ENCODE measurements at places on chromosomes 6 and 20.
A peak's percentile ranks its signal among the peaks of the same experiment; 100 is the strongest.

DNA sequence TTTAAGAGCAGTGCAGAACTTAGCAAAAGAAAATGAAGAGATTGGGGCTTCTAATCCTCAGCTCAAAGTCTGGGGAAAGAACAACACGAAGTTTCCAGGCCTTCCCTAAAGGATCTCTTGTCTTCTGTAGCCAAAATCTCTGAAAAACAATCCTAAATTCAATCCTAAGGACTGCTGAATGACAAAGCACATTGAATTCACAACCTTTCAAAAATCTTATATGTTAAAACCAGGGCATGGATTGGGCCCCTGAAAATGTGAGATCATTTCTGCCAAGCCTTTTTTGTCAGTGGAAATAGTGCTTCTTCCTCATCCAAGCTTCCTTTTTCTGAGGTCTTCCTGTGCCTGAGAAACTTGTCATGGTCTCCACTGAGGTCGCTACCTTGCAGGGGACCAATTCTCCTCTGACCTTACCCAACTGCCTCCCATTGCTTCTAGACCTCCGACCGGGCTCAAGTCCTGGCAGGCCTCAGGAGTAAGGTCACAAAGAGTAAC lies 126.2 kb upstream of the ARID1B start:
- H3K4me1 ChIP-seq = no peaks in the 10 kb centered on the region
- H3K4me3 ChIP-seq = no peak overlapping the region
- DNase-seq = no peak
- no peaks in the 10 kb centered on the region for H3K36me3 ChIP-seq
- no peak overlapping the region for H3K27ac ChIP-seq

GRCh38 chr20:6708010-6708409 lies 59.5 kb upstream of the BMP2 start:
- no peak for DNase-seq
- H3K27me3 ChIP-seq = no peaks in the 10 kb centered on the region
- no peak overlapping the region for H3K4me3 ChIP-seq
- H3K4me1 ChIP-seq = no peaks in the 10 kb centered on the region
- no peak overlapping the region for H3K27ac ChIP-seq

DNA sequence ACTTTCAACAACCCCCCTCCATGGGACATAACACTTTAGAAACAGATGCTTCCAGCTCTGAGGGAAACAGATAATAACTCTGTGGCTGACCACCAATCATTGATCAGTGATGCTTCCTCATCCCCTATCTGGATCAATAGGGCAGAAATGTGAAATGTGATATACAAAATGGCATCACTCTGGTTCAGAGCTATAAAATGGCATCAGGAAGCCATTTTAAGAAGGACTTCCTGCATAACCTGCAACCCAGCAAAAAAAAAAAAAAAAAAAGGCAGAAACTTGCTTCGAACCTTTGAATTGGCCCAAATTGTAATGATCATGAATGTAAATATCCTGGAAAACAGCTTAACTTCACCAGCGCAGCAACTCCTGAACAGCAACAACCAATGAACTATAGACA lies 48.0 kb upstream of the RNGTT start:
- H3K4me1 ChIP-seq = no peaks in the 10 kb centered on the region
- DNase-seq = no peak

DNA sequence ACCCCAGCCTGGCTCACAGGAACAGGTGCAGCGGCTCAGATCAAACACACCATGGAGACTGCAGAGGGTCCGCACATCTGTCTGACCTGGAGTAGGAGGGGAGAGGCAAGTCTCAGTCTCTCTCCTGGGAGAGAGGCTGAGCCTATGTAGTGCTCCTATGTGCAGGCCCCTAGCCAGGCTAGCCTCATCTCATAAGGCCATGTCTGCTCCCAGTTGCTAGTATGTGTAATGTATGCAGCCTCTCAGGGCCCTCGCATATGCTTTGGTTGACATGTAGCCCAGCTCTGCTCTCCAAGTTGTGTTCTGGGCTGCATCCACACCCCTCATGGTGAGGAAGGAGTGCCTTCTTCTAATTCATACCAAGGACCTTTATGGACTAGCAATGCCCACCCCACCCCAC lies 11.8 kb downstream of the TNXB start:
- H3K36me3 ChIP-seq = no peaks in the 10 kb centered on the region
- no peak overlapping the region for H3K27ac ChIP-seq
- peaks cover 23% of the 10 kb centered on the region for H3K27me3 ChIP-seq
- no peak for DNase-seq
- no peak overlapping the region for H3K4me3 ChIP-seq

- no peaks in the 10 kb centered on the region for H3K27me3 ChIP-seq
- H3K4me1 ChIP-seq = no peaks in the 10 kb centered on the region
- no peak for DNase-seq
- no peak overlapping the region for H3K27ac ChIP-seq
Measured at GRCh38 chr20:10318291-10319024, 99.8 kb downstream of the SNAP25 start.

- H3K4me1 ChIP-seq = no peaks in the 10 kb centered on the region
- H3K27me3 ChIP-seq = no peaks in the 10 kb centered on the region
- H3K27ac ChIP-seq = no peak overlapping the region
- no peak for DNase-seq
- H3K36me3 ChIP-seq = no peaks in the 10 kb centered on the region
Measured at GRCh38 chr20:59752101-59752586, 147.8 kb downstream of the PHACTR3 start.

- H3K4me1 ChIP-seq = no peaks in the 10 kb centered on the region
- H3K4me3 ChIP-seq = no peak overlapping the region
- no peaks in the 10 kb centered on the region for H3K36me3 ChIP-seq
- H3K27ac ChIP-seq = no peak overlapping the region
- no peaks in the 10 kb centered on the region for H3K27me3 ChIP-seq
Measured at GRCh38 chr6:1587546-1587945, 22.2 kb upstream of the FOXC1 start.

GRCh38 chr6:10398446-10399218 lies 16.2 kb downstream of the TFAP2A start:
- no peak overlapping the region for H3K4me3 ChIP-seq
- no peaks in the 10 kb centered on the region for H3K36me3 ChIP-seq
- H3K27ac ChIP-seq = no peak overlapping the region
- DNase-seq = no peak
- peaks cover 7% of the 10 kb centered on the region for H3K4me1 ChIP-seq
- H3K27me3 ChIP-seq = peaks cover 41% of the 10 kb centered on the region

DNA sequence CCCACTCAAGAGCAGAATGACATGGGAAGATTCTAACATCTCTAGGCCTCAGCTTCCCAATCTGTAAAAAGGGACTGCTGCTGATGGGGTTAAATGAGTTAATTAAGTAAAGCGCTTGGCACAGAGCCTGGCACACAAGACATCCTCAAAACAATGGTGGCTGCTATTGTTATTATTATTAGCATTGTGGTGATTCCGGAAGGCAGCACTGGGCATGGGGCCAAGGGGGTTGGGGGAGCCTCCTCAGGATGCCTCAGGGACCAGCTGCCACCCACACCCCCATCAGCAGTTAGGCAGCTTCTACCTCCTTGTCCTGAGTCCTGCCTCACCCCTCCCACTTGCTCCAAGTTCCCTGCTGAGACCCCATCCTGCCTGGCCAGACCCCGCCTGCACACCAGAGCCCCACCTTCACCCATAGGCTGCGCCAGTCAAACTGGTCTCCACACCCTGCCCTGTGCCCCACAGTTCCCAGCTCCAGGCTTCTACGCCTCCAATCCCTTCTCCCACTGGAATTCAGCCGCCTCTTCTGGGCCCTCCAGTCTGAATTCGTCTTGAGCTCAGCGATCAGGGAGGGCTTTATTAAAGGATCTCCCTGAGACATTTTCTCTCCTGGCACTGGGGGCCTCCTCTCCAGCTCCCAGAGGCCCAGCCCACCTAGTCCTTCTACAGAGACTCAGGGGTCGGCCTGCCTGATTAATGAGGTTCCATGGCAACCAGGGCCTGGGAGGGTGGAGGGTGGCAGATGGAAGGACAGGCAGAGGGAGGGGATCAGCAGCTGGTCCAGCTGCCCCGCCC lies 1.5 kb downstream of the E2F1 start:
- peak overlapping the region; percentile 44 for H3K27ac ChIP-seq
- no peak overlapping the region for H3K4me3 ChIP-seq
- no peak for DNase-seq
- H3K36me3 ChIP-seq = no peaks in the 10 kb centered on the region
- H3K27me3 ChIP-seq = no peaks in the 10 kb centered on the region
- H3K4me1 ChIP-seq = peaks cover 22% of the 10 kb centered on the region

DNA sequence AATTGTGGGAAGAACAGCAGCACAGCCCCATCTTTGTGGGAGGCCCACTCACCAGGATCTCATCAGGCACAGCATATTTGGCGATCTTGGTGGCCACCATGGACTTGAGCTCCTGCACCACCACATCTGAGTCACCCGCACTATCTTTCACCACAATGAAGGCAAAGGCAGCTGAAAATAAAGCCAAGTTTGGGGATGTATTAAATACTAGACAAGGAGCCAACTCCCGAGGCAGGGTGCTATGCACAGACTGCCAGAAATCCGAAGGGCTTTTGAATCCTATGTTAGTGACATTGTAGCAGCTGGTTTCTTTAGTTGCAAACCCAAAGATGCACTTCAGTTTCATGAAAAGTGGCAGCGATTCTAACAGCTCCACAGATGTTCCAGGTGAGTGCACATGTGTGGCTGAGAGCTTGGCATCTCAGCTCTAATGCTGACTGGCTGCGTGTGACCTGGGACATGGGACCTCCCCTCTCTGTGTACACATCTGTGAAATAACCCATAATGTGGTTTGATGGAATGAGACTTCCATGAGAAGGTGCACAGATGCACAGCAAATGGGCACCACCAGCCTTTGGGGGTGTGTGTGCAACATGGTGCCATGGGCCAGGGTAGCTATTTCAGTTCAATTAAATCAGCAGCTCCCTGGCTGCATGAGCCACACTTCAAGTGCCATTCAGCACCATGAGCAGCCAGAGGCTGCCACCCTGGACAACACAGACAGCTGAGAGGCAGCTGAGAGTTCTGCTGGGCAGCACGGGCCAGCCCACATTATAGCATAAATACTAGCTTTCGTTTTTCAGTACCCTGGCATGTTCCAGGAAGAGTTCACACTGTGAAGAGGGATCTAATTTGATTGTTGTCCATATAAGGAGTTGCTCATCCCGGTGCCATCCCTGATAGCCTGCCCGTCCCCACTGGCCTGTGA lies 16.9 kb upstream of the APMAP start:
- peaks cover 85% of the 10 kb centered on the region for H3K36me3 ChIP-seq
- no peaks in the 10 kb centered on the region for H3K27me3 ChIP-seq
- DNase-seq = no peak
- H3K4me1 ChIP-seq = no peaks in the 10 kb centered on the region
- no peak overlapping the region for H3K27ac ChIP-seq

GRCh38 chr6:115120391-115120790 lies 777.6 kb upstream of the HS3ST5 start:
- H3K4me1 ChIP-seq = no peaks in the 10 kb centered on the region
- no peaks in the 10 kb centered on the region for H3K27me3 ChIP-seq
- no peak for DNase-seq
- no peak overlapping the region for H3K27ac ChIP-seq

DNA sequence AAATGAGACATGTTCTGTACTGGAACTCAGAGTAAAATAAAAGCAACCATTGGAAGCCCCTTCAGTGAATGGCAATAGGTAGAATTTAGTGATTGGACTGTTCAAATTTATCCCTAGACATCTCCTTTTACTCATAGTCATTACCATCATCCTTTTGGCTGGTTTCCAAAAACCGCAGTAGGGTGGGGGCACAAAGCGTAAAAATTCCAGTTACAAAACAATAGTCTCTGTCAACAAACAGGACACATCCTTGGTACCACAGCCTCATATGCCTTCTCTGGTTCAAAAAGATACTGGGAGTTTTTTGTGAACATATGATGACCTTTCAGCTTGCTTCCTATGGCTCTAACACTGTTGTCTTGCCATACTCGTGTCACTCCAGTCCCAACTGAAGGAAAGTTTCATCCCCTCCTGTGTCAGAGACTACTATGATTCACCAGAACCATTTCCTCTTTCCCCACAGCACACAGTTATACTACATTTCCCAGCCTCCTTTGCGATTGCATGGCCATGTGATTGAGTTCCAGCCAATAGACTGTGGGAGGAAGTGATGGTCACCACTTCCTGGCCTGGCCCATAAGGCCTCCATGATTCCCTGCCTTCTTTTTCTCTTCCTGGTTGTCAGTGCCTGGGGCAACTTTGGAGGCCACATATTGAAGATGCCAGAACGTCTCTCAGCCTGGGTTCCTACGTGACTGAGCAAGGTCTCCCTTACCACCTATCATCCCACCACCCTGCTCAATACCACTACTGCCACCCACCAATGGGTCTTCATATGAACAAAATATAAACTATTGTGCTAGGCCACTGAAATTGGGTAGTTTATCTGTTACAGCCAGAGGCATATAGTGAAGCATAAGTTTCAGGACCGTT lies 162.4 kb downstream of the ID4 start:
- no peak overlapping the region for H3K27ac ChIP-seq
- no peaks in the 10 kb centered on the region for H3K36me3 ChIP-seq
- H3K4me3 ChIP-seq = no peak overlapping the region
- no peaks in the 10 kb centered on the region for H3K4me1 ChIP-seq

All from effector memory CD4-positive, alpha-beta T cell (primary cell).